A172 (cell line): ENCODE measurements at places on chromosomes 16 and 17. TPM values are rescaled to one million over a fixed set of nuclear protein-coding genes. Genes with fewer than 3 reads are reported as not detected.

ZNF624 gene
- total RNA-seq, result 6.8 and 8.8 TPM in 2 replicates

RAC3 gene
- 7.0 TPM in 1 of 2 replicates, not detected in the other for total RNA-seq

PLLP gene
- 0.55 TPM in 1 of 2 replicates, not detected in the other for total RNA-seq

CNGB1 gene
- 0.12 TPM in 1 of 2 replicates, not detected in the other for total RNA-seq

P4HB gene
- total RNA-seq, result 1,091 and 1,235 TPM in 2 replicates

INCA1 gene
- total RNA-seq, result 0.88 and 1.5 TPM in 2 replicates

GRCh38 chr16:81483970-81484595 lies 39.5 kb downstream of the CMIP start:
- no peak for DNase-seq

DNA sequence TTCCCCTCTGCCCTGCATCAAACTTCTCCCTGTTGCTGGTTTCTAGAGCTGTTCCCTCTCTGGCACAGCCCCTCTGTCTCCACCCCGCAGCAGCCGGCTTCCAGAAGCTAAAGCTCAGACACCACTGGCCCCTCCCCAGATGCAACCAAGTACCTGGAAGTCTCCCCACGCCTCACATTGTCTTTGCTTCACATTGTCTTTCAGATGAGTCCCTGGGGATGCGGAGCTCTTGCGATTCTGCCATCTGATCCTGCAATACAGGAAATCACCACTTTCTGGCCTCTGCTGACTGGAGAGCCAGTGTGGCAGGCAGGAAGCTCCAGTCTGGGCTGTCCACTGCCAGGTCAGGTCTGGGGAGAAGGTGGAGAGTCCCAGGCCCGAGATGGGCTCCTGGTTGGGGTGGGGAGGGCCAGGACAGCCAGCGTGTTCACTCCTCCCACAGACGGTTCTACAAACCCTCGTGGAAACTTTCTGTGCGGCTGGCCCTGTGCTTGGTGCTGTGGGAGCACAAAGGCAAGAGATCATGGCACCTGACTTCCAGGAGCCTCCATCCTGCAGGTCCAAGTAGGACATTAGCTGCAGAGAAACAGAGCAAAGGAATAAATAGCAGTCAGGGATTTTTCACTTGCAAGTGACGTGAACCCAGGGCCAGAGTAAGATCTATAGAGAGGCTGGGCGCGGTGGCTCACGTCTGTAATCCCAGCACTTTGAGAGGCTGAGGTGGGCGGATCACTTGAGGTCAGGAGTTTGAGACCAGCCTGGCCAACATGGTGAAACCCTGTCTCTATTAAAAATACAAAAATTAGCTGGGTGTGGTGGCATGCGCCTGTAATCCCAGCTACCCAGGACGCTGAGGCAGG lies 47.9 kb upstream of the MAP3K14 start:
- no peak for DNase-seq

DNA sequence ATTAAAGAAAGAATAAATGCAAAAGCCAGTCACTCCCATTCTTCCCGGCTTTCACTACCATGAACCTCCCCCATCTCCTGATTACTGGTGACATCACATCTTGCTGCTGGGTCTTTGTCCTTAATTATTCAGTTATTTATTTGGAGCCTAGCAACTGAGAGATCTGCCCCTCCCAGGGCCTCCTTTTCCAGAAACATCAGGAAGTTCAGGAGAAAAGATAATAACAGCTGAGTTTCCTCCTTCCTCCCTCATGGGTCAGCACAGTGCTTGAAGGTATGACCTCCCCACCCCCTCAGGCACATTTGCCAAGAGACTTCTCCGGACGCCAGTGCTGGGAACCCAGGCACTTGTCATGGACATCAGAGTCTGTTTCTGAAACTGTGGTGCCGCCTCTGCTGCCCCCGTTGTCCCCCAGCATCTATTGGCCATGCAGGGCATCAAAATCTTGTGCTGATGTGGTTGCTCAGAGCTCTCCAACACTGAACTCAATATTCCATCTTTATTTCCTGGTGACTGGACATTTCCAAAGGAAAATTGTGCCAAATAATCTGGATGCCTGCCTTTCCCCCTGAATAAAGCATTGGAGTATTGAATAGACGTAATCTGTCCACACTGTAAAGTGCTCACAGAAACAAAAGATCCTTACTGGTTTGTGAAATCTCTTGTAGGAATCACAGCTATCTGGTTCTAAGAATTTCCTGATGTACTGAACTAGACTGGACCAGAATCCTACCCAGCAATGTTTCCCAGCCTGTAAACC lies 71.8 kb downstream of the ZNF18 start:
- no peak for DNase-seq

- DNase-seq, result no peak
Measured at GRCh38 chr16:4667203-4667963, 26.0 kb upstream of the NUDT16L1 start.

- DNase-seq, result peak; percentile 70
Measured at GRCh38 chr16:12455287-12455798, 348.3 kb downstream of the CPPED1 start.

DNA sequence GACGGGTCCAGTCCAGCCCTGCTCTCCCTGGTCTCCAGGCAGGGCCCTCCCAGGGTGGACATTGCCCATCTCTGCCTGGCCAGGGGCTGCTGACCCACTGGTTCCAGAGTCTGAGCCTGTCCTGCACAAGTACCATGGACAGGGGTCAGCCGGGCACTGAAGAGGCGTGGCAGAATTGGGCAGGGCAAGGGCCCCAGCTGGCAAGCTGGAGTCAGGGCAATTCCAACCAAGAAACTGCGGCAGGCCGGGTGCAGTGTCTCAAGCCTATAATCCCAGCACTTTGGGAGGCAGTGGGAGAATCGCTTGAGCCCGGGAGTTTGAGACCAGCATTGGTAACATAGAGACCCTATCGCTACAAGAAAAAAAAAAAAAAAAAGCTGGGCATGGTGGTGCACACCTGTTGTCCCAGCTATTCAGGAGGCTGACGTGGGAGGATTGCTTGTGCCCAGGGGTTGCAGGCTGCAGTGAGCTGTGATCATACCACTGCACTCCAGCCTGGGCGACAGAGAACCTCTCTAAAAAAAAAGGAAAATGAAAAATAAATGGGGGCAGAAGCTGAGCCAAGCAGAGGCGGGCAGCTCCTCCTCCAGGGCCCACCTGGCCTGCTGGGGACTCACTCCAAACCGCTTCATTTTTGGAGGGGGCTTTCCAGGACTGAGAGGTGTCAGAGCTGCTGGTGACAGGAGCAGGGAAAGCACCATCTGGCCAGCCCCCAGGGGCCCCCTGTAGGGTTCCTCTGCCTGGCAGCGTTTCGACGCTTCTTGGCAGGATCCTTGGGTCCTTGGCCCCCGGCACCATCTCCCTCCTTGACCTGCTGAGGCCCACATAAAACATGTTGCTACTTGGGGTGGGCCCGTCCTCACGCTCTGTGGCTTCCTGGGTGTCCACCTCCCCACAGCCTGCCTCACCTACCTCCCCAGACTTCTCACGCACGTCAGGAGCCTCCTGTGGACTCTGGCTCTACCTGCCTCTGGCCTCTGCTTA lies 2.9 kb upstream of the MAFG start:
- no peak for DNase-seq

GRCh38 chr17:28684963-28685362 lies 23.0 kb downstream of the SUPT6H start:
- peak; percentile 59 for DNase-seq

DNA sequence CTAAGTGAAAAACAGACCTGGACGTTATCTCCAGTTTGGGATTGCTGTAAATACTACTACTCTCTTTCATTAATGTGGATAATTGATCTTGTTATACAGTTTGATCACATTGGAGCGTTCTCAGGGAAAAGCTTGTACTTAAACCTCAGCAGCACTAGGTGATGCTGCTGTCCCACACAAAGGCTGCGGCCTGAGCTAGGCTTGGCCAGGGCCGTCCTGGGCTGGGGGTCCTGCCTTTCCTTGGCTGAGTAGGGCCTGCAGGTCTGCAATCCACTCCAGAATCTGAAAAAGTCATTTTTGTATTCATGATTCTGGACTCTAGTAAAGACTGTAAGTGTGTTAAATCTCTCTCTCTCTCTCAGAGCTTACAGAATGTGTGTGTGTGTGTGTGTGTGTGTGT lies 23.7 kb upstream of the PMFBP1 start:
- DNase-seq, result no peak

DNA sequence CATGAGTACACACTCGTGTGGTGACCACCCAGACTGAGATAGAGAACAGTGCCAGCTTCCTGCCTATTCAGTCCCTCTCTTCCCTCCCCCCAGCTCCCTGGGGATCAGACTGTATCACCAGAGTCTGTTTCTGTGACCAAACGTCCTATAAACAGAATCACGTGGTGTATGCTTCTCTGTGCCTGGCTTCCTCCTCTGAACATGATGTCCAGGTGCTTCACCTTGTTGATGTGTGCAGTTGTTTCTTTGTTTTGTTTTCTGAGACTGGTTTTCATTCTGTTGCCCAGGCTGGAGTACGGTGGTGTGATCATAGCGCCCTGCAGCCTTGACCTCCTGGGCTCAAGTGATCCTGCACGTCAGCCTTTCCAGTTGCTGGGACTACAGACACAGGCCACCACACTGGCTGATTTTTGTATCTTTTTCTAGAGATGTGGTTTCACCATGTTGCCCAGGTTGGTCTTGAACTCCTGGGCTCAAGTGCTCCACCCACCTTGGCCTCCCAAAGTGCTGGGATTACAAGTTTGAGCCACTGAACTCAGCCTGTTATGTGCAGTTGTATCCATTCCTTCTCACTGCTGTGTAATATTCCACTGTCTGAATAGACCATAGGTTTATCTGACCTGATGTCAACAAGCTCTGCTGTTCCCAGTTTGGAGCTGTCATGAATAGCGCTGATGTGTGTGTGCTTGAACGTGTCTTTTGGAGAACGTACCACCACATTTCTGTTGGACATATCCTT lies 28.9 kb upstream of the PRM1 start:
- no peak for DNase-seq
